A549 (cell line): ENCODE measurements at places on chromosomes 7 and 10. TPM values are rescaled to one million over a fixed set of nuclear protein-coding genes. Genes with fewer than 3 reads are reported as not detected.
A peak's percentile ranks its signal among the peaks of the same experiment; 100 is the strongest.

- peak; percentile 91 for DNase-seq
Measured at GRCh38 chr7:65269150-65269856, 104.4 kb upstream of the ZNF92 start.

- no peak for DNase-seq
Measured at GRCh38 chr10:70492786-70493659, 14.5 kb downstream of the PALD1 start.

DNA sequence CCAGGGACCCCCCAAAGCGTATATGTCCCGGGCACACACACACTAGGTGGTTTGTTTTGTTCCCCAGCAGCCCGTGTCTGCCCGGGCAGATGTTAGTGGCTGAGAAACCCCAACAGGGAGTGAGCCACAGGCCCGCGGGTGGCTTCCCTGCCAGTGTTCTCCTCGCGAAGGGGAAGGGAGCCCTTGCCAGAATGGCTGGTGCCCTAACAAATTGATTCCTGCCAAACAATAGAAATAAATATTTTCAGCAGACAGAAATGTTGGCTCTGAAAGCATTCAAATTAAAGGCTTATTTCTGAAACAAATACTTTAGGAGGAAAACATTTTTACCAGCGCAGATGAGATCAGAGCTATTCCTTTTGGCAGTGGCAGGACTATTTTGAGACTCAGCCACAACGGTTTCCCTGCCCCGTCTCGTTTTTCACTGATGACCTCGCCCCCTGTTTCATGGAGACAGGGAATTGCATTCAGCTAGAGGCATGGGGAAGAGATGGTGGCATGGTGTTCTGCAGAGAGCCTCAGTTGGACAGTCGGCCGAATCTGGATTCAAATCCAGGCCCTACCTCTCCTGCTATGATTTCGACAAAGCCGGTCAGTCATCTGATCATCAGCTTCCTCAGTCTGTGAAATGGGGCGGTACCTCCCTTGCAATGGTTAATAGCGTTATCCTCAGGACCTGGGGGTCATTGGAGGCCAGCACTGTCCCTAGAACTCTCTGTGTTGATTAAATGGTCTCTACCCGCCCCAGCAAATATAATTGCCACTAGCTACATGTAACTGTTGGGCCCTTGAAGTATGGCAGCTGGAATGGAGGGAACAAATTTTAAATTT lies 84.5 kb downstream of the CUX1 start:
- no peak for DNase-seq

DNA sequence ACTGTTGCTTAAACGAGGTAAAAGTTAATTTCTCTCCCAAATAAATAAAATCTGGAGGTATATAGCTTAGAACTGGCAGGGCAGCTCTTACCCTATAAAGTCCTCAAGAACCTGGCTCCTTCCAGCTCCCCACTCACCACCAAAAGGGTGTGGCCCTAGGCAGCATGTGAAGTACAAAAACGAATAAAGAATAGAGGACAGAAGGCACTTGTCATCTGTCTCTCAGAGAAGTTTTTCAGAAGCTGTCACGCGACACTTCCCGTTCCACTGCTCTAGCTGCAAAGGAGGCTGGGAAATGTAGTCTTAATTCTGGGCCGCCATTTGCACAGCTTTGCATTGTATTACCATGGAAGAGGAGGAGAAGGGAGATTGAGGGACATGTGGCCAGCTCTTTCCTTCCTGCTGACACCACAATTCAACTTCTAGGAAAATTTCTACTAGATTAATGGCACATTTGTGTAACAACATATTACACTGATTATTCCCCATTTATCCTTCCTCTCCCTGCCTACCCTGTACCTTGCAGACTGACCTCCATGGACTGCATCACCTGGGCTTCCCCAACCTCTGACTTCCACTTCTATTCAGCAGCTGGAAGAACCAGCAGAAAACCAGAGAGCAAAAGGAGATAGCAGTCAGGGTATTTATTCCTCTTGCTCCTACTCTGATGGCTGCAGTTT lies 62.2 kb downstream of the CCDC71L start:
- peak; percentile 61 for DNase-seq

DNA sequence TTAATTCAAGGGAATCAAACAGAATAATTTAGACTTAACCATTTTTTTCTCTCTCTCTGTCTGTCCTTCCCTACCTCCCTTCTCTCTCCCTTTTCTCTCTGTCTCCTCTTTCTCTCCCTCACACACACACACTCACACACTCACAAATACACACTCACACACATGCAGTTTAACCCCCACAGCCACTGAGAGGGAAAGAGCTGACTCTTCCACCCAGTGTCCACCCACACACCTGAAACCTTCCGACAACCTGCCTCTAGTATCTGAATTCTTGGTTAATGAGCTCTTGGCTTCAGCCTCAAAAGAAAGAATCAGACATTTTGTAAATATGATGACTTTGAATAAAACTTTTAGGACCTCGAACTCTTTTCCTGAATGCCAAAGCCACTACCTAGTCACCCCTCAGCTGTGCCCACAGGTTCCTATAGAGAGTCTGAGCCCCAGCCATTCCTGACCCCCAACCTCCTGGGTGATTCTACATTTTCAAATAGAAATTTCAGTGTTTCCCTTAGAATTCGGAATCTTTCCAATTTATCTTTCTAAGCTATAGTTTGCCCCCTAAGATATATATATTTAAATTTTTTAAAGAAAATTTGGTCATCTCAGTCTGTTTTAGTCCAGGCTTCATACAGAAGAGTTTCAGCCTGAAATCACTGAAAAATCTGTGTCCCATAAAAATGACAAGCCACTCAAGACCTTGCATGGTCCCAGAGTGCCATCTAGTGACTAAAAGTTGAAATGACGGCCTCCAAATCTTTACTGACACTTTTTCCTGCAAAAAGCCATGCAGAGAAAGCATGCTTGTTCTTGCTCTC lies 202.8 kb downstream of the IPMK start:
- DNase-seq, result peak; percentile 63

Gene HABP2
- polyA plus RNA-seq, result 0.10 to 0.17 TPM (median 0.13 TPM) in 3 replicates
